ENCODE measurements at places on chromosomes 1 and 21.

- DNase-seq, result no peak
Measured at GRCh38 chr1:227785805-227786671, 29.4 kb upstream of the PRSS38 start.

GRCh38 chr1:172781513-172782140, 122.7 kb downstream of the FASLG start:
- no peak for DNase-seq

DNA sequence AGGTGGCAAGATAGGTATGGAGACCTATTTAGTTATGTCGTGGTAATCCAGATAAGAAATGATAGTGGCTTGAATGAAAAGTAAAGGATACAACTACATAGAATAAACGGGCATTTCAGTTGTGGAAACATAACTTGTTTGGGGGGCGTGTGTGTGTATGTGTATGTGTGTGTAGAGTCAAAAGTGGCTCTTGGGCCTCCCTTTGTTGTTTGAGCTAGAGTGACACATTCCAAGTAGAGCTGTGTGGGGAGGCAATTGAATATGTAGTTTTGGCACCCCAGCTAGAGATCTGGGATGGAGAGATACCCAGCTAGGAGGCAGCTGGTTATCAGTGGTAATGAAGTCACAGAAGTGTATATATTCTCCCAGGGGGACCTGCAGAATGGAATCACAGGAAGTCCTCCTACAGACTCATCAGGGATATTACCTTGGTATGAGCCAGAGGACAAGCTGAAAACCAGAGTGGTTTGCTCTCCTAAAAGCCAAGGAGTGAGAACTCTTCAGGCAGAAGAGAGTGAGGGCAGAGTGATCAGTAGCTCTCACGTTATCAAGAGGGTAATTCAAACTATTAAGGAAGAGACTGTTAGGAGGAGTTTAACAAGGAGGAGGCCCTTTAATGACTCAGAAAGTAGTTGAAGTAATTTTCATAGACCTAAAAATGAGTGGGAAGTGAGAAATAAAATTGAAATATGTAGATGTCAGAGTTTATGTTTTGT, 5.1 kb downstream of the CR1L start:
- DNase-seq, result no peak

DNA sequence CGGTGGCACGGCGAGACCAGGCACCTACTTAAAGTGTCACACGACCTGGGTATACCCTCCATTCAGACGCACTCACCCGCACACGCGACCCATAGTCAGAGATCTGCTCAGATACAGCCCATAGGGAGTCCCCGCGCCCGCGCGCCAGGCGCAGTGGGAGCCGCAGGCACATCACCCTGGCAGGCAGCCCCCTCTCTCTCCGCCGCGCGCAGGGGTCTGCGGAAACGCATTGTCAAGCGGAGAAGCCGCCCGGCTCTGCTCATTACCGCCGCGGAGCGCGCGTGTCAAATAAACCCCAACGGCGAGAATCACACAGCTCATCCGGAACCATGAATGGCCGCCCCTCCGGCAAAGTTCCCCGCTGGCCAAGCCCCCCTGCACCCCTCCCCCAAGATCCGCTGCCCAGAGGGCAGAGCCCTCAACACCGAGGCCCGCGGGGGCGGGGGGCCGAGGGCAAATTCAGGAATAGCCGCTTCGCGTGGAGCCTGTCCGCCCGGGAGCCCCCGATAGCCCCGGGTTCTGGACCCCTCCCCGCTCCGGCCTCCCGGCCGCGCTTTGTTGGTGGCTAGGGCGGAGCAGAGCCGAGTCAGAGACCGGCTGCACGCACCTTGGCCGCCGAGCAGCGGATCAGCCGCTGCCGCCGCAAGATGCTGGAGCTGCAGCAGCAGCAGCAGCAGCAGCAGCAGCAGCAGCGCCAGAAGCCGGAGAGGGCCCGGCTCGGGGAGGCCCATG, 522 bp downstream of the LRP8 start:
- peak; percentile 58 for DNase-seq

GRCh38 chr1:5662744-5663126, 329.5 kb downstream of the NPHP4 start:
- peak; percentile 15 for DNase-seq

DNA sequence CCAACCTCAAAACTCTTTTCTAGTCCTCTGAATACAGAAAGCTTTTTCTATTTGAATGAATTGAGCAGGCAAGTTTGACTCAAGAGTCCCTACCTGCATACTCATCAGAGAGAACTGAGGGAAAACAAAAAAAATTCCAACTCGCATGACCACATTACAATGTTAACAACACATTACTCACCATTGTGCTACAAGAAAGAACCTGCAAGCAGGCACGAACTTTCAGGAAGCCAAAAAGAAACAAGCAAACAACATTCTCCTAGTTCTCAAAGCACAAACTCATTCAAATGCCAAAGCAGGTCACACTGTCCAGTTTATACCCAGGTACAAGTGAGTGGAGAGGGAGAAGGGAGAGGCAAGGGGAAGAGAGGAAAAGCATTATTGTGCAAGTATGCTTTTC, 14.6 kb downstream of the OTUD7B start:
- no peak for DNase-seq

DNA sequence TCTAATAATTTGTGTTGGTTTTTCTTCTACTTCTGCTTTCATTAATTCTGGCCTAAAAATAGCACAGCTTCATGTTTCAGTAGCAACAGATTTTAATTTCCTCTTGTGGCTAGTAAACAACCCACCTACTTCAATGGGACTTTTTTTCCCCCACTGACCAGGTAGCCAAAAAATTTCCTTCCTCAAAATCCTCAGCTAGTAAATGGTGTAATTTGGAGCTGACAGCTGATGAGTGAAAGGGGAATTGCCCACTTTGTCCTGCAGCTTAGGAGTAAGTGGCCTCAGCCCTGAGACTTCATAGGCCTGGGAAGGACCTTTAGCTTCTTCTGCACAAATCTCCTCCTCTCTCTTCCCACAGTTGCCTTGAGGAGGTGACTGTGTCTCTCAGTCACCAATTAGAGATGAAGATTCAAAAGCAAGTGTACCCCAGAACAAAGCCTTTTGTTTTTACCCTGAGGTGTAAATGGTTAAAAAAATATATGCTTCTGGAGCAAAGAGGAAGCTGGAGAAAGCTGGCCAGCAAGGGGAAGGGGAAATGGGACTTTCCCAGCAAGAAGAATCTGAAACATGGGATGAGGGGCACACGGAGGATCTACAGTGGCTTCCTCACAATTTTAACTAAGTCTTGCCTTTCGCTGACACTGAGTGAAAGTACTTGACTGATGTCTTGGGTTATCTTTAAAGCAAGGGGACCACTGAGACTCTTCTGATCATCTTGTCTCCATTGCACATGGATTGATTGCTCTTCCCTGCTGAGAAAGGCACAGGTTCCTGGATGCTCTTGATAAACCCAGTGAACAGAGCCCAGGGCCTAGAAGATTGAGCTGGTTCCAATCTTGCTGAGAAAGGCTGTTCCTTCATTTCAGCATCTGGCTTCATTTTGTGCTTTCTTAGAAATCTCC, 35.8 kb upstream of the VCAM1 start:
- no peak for DNase-seq

DNA sequence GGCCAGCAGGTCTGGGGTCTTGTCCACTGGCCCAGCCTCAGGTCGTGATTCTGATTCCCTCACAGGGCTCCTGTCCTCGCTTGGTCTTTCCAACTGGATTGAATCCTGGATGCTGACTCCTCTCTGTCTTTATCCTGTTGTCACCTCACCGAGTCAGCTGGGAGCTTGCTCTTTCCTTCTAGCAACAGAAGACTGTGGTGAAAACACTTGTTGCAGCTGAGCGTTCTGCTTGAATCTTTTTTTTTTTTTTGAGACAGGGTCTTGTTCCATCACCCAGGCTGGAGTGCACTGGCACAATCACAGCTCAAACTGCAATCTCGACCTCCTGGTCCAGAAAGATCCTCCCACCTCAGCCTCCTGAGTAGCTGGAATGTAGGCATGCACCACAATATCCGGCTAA, 8.0 kb upstream of the WNT4 start:
- no peak for DNase-seq

DNA sequence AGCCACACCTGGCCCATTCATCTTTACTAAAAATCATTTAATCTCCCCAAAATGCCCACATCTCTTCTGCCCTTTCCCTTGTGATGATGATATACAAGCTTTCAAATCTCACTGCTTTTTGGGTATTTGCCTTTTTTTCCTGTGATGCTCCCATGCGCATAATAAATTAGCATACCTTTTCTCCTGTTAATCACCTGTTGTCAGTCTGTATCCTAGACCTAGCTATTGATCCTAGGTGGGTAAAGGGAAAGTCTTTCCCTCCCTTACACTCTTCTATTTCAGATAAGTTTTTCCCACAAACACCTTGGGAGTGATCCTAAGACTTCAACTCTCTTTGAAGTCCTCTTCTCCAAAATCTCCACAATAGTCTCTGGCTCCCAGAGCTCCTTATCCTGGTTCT, 12.0 kb upstream of the SLC35A3 start:
- DNase-seq, result no peak

DNA sequence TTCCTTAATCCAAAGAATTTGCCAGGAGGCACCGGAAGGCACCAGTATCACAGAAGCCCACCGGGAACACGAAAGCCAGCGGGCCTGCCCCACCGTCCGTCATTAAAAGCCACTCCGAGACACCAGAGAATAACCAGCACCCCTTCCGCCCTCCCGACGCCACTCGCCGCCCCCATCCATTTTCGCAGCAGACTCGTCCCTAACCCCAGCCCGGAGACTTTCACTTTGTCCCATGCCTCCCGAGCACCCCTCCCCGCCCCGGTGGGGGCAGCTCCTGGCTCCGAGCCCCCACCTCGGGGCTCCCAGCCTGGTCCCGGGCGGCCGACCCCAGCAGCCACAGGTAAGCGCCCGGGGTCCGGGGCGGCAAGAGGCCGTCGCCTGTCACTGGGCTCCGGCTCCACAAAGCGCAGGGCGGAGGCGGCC, 105.4 kb downstream of the SLC45A1 start:
- peak; percentile 19 for DNase-seq

GRCh38 chr1:47569681-47570470, 132.0 kb downstream of the FOXD2 start:
- no peak for DNase-seq

DNA sequence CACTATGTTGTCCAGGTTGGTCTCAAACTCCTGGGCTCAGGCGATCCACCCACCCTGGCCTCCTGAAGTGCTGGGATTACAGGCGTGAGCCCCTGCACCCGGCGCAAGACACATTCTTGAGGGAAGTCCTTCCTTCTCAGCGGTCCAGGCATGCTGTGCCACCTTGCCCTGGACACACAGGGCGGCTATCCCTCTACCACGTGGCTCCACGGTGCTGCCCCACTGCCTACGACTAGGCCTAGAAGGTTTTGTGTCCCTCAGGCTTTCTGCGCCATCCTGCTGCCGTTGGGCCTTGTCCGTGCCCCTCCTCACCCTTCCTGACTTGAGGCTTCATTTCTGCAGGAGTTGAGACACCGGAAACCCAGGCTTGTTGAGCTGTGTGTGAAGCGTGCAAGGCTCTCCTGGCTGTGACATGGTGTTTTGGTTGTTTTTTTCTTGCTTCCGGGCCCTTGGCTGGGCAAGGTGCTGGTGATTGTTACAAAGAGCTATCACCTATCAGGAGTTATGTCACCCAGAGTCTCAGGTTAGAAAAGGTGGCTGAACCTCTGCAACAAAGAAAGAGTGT, 13.9 kb downstream of the C1orf174 start:
- DNase-seq, result no peak

GRCh38 chr1:197808880-197809279, 33.6 kb upstream of the DENND1B start:
- no peak for DNase-seq

DNA sequence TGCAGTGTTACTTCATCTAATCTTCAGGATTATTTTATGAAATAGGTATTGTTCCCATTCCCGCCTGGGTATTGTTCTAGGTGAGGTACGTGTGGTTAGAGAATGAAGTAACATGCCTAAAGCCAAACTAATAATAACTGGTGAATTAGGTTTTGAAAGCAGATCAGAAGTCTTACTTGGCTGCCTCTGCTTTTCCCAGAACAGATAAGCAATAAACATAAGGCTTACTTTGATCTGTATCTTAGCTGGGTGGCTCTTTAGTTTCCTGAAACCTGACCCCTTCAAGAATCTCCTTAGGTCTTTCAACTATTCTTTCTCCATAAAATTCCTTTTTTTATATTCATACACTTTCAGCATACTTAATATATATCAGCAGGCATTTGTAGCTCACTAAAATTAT, 65.3 kb downstream of the VAV3 start:
- DNase-seq, result no peak

- DNase-seq, result no peak
Measured at GRCh38 chr1:111082421-111083203, 57.3 kb downstream of the DRAM2 start.

- DNase-seq, result peak; percentile 81
Measured at GRCh38 chr1:150560576-150561253, 11.5 kb downstream of the ADAMTSL4 start.

- no peak for DNase-seq
Measured at GRCh38 chr1:223553957-223554356, 111.5 kb downstream of the CAPN8 start.

- DNase-seq, result peak; percentile 68
Measured at GRCh38 chr1:152189657-152190442, 30.8 kb upstream of the RPTN start.

GRCh38 chr1:62912028-62912638, 128.2 kb downstream of the ATG4C start:
- DNase-seq, result no peak

DNA sequence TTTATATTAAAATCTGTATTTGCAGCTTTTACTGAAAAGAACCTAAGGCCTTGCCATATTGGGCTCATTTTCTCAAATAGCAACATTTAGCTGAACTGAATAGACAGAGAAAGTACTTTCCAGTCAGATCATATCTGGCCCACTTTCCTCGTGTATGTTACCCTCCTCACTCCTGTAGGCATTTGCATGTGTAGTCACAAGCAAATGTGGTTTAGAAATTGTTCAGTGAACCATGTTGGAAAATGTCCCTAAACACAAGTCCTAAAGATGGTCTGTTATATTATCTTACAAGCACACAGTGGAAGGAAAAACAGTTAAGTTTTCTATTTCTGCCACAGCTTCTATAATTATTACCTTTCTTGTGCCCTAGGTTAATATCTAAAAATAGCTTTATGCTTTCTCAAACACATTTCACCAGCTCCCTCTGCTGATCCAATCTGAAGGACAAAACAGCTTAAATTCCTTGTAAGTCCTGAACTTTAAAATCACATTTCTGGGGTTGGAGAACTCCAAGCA, 606 bp upstream of the FMO4 start:
- no peak for DNase-seq

DNA sequence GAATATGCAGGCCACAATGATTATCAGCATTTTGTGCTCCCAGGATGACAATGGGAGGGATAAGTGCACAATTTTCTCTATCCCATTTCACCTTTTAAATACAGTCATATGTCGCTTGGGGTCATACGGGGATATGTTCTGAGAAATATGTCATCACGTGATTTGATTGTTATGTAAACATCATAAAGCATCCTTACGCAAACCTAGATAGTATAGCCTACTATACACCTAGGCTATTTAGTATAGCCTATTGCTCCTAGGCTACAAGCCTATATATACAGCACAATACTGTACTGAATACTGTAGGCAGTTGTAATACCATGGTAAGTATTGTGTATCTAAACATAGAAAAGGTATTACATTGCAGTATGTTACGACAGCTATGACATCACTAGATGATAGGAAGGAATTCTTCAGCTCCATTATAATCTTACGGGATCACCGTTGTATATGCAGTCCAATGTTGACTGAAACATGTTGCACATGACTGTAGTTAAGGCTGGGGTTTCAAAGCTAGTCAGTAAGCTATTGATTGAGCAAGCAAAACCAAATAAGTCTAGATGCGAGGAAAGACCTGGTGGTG, 18.9 kb downstream of the RUSC1 start:
- no peak for DNase-seq

- DNase-seq, result no peak
Measured at GRCh38 chr1:147472966-147473732, 68.2 kb upstream of the BCL9 start.
